Foreskin fibroblast (primary cell): ENCODE measurements at places on chromosomes 4 and X.
A peak's percentile ranks its signal among the peaks of the same experiment; 100 is the strongest.

DNA sequence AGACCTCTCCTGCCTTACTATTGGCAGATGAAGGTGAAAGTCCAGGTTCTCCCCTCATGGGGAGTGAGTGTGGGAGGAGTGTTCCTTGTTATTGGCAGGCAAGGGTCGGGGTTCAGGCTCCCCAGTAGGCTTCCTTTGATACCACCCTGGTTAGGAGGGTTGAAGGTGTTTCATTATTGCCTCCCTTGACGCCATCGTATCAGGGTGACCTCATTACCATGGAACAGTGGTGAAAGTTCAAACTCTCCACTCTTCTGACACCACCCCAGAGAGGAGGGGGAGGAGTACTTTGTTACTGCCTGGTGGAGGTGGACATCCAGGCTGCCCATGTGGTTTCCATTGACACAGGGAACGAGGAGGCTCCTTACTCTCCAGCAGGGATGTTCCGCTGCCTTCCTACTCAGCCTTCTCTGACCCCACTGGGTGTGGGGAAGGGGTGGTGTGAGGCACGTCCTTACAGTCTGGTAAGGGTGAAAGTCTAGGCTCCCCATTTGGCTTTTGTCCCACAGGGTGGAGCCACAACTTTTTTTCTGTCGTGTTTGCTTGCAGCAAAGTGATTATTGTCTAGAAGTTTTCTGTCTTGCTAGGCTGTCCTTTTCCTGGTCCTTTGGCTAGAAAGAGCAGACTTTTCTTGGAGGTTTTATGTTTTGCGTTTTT lies 37.2 kb upstream of the USP9X start:
- DNase-seq = no peak

- DNase-seq = no peak
Observed at GRCh38 chrX:48102874-48103374, 27.5 kb upstream of the SPACA5B start.

DNA sequence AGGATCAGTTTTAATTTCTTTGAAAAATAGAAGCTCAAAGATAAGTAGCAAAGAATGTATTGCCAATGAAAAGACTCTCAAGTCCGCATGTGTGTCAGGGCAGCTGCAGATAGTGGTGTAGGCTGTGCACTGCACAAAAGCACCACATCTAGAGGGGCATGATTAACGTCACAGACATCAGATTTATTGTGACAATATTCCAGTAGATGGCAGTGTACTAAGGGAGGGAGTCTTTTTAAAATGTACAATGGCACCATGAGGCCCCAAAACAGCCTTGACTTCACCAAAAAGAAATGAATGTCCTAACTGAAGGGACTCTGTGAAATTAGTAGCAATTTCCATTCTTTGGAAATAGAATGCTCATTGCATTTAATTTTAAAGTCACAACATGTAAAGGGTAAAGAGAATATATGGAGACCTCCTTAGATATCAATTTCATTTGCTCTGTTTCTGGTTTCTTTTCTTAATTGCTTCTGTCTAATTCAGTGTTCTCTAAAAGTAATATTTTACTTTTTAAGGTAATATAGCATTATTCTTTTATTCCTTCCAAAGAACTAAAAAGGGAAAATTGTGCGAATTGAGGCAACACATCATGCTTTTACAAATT lies 98.4 kb downstream of the ZNF827 start:
- DNase-seq = peak; percentile 58

- no peak for DNase-seq
Observed at GRCh38 chrX:22063284-22063683, 31.2 kb downstream of the PHEX start.

DNA sequence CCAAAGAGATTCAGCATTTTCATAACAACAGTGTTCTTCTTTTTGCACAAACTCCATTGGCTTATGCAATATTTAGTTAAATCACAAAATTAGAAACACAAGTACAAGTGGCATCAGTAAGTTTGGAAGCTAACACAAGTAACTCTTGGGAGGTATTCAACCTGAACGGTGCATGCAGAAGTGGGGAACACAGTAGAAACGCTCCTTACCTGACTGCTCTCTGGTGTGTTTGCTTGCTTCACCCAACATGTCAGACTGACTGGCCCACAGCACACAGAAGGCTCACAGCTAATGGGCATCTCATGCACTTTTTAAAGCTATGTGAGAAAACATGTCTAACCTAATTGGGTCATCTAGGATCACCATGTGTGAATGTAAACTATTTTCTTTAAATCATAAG lies 133.6 kb downstream of the MAGEB17 start:
- no peak for DNase-seq

- no peak for DNase-seq
Observed at GRCh38 chrX:19343085-19343534, 617 bp upstream of the PDHA1 start.

- peak; percentile 57 for DNase-seq
Observed at GRCh38 chr4:98728433-98728832, 70.0 kb upstream of the TSPAN5 start.

GRCh38 chr4:63620271-63620670 lies 789.0 kb downstream of the TECRL start:
- no peak for DNase-seq

- peak; percentile 83 for DNase-seq
Observed at GRCh38 chr4:154124539-154125255, 335.8 kb upstream of the SFRP2 start.

DNA sequence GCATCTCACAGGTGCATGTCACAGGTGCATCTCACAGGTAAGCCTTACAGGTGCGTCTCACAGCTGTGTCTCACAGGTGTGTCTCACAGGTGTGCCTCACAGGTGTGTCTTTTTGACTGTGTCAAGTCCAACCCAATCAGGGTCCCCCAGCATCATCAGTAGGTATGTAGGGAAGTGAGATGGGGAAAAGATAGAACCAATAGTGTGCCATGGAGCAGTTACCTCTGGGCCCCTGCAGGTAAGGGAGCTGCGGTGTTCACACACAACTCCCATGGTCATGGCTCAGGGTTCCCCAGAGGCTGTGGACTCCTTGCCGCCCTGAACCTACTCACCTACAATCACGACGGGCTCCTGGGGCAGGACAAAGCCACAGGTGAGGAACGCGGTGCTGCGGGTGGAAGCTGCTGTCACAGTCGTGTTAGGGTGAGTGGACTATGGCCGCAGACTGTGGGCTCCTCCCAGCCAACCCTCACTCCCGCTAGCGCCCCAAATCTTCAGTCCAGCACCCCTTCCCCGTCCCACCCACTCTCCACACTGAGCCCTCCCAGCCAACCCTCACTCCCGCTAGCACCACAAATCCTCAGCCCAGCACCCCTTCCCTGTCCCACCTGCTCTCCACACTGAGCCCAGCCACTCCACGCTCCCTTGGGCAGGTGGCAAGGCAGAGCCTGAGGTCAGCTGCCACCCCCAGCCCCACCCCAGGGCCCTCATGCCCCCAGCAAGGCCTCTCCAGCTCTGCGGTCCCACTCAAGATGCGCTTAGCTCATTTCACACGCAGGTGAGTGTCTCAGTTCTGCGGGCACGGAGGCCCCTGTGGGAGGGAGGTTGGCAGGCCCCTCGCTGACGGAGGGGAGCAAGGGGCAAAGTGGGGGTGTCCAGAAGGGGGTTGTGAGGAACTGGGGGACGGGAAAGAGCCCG lies 2.1 kb upstream of the PDE6B start:
- DNase-seq = no peak

- no peak for DNase-seq
Observed at GRCh38 chrX:154742613-154743012, 8.3 kb downstream of the GAB3 start.

DNA sequence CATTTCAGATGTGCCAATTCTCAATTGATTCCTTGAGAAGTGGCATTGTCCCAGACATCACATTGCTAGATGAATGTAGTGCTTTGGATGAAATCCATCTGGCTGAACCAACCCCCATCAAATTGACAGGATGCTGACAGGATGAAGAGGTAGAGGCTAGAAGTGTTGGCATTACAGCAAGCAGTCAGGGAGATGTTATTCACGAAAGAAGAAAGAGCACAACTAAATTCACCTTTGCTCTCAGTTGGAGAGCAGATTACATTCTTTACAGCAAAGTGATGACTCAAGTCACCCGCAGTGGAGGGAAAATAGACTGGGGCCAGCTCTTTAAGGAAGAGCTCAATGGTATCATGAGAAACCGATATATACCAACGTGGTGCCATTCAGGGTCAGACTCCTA lies 259.6 kb downstream of the C4orf33 start:
- DNase-seq = no peak
